ENCODE measurements at places on chromosomes 6 and 20.

GRCh38 chr6:130620338-130620781 lies 206.8 kb upstream of the SMLR1 start:
- no peak for DNase-seq

DNA sequence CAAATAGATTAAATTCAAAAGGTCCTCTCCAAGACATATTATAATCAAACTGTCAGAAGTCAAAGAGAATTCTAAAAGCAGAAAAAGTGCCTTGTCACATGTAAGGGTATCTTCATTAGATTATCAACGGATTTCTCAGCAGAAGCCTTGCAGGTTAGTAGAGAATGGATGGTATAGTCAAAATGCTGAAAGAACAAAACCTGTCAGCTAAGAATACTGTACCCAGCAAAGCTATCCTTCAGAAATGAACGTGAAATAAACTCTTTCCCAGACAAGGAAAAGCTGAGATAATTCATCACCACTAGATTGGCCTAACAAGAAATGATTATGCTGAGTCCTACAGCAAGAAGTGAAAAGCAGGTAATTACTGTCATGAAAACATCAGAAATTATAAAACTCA lies 92.9 kb downstream of the STXBP5 start:
- DNase-seq, result no peak

DNA sequence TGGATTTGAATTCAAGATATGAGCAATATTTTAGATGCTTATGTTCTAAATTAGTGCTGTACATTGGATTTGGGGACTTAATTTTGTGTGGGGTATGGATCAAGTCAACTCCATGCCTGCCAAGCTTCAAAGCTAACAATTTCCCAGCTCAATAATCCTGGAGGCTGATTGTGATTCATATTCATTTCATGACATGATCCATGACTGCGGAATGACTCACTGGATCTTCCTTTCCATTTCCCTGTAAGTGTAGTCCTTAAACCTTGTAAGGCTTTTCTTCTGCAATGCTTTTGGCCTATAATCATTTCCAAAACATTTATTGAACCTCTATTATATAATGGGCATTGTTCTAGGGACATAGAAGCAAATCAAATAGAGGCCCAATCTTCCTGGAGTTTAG lies 44.7 kb upstream of the CCN2 start:
- no peak for DNase-seq

- no peak for DNase-seq
Measured at GRCh38 chr6:13528232-13528631, 40.8 kb upstream of the GFOD1 start.

GRCh38 chr6:72032086-72032485 lies 145.7 kb downstream of the RIMS1 start:
- DNase-seq, result no peak

- no peak for DNase-seq
Measured at GRCh38 chr20:24439737-24440387, 29.6 kb upstream of the SYNDIG1 start.

DNA sequence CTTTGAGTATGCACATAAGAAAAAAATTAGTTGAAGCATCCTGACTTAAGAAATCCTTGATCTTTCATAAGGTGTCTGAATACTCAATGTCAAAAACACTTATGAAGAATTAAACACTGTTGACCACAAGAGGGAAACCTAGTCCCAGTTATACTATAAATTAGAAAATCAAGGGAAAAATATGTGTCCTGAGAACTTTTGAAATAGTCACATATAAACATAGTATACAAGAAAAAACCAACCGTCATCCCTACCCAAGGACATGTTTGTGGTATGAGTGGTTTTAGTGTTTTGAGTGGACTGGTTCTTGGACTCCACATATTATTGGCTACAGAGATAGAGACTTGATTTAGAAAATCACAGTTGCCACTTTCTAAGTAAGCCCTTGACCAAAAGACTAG lies 7.6 kb upstream of the HLA-DRA start:
- no peak for DNase-seq

- no peak for DNase-seq
Measured at GRCh38 chr20:46638134-46638897, 12.9 kb downstream of the SLC13A3 start.

DNA sequence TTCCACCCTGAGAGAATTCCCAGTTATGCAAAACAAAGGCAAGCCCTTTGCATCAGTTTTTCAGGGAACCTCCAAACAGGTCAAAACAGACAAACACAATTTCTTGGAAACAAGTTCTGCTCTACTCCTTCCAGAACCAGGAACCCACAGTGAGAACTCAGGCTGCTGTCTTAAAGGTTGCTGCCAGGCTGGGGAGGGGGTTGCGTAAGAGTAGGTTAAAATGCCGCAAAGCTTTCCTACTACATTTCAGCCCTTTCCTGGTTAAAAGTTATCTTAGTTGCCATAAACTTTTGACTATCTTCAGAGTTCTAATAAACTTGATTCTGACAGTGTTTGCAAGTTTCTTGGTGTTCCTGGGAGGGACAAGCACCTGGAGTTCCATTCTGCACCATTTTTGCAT lies 33.8 kb downstream of the KPNA5 start:
- DNase-seq, result no peak
